ENCODE measurements at places on chromosomes 16 and 17.

GRCh38 chr16:48479329-48479728 is 94.1 kb upstream of the SIAH1 start:
- DNase-seq = peak; percentile 47

DNA sequence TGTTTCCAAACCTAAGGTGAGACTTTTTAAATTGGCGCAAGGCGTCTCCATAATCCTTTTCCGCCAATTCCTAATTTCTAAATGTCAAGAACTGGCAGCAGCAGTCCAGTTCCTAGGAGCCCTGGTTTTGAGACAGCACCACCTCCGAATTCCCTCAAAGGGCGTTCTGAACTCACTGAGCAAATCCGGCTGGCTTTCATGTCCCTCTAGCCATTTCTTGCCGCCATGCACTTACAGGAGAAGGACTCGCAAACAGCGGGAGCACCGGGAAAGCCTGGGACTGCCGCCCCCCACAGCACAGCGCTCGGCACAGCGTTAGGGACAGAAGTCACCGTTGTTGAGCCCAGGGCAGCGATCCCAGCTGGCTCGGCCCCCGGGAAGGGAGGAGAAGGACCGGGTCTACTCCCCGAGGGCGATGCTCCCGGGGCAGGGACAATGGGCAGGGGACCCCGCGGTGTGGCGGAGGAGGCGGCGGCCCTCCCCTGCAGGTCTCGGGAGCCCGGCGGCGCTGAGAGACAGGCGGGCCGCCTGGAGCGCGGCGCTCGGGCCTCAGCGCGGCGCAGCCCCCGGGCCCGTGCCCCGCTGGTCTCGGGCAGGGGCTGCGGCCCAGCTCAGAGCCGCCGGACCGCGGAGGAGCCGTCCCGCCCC is 545 bp downstream of the ARHGAP17 start:
- peak; percentile 57 for DNase-seq

- no peak for DNase-seq
Observed at GRCh38 chr16:59204589-59204988, 470.5 kb upstream of the GOT2 start.

- DNase-seq = no peak
Observed at GRCh38 chr16:55668340-55669281, 12.8 kb downstream of the SLC6A2 start.

GRCh38 chr16:21704733-21705132 is 41.0 kb downstream of the OTOA start:
- no peak for DNase-seq

- no peak for DNase-seq
Observed at GRCh38 chr16:67987460-67988160, 7.3 kb upstream of the DPEP3 start.

GRCh38 chr17:69402052-69402451 is 12.4 kb upstream of the MAP2K6 start:
- no peak for DNase-seq

GRCh38 chr16:2912330-2913199 is 834 bp downstream of the FLYWCH1 start:
- no peak for DNase-seq

GRCh38 chr16:81707411-81708265 is 71.5 kb upstream of the PLCG2 start:
- DNase-seq = no peak

DNA sequence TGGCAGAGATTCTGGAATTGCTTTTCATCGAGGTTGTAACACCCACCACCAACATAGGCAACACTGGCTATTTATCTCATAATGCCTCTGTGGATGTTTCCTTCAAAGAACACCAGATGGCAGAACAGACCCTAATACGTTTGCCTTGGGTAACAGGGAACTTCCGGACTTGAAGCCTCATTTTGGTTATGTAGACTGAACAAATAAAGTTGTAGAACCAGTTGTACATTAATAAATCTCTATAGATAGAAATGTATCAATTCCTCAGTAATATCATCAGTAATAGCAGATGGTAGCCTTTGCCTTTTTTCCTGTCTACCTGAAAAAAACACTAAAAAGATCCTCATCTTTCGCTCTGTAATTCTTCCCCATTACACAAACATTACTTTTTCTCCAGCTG is 25.9 kb upstream of the APOH start:
- DNase-seq = peak; percentile 38

DNA sequence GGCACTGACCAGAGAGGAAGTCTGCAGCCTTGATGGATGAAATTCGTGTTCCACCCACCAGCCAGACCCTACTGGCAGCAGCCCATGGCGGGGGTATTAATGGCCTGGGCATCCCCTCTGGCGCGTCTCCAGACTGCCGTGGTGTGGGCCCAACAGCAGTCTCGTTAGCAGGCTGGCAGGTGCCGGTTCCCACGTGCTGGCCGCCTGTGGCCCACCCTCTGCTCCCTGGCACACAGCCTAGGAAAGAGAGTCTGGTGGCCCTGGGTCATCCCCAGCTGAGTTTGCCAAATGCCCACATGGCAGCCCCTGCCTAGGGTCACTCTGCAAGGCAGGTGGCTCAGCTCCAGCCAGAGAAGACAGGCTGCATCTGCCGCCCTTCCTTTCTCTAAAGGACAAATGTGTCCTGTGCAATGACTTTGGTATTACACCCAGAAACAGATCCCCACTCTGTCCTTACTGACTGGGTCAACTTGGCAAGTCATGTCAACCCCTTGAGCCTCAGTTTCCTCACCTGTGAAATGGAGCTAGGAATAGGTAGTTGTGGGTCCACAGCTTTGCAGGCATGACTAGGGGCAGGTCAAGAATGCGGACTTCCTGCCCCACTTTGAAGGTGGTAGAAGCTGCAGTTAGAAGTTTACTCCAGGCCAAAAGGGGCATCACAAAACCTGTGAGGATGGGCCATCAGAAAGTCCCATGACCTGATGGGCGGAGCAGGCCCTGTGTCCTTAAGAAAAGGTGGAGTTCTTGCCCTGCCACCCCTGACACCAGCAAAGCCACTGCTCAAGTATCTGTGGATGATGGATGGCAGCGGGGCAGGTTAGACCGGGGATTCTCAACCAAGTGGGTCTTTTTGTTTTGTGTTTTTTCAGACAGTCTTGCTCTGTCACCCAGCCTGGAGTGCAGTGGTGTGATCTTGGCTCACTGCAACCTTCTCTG is 76.6 kb downstream of the ABCC6 start:
- no peak for DNase-seq

DNA sequence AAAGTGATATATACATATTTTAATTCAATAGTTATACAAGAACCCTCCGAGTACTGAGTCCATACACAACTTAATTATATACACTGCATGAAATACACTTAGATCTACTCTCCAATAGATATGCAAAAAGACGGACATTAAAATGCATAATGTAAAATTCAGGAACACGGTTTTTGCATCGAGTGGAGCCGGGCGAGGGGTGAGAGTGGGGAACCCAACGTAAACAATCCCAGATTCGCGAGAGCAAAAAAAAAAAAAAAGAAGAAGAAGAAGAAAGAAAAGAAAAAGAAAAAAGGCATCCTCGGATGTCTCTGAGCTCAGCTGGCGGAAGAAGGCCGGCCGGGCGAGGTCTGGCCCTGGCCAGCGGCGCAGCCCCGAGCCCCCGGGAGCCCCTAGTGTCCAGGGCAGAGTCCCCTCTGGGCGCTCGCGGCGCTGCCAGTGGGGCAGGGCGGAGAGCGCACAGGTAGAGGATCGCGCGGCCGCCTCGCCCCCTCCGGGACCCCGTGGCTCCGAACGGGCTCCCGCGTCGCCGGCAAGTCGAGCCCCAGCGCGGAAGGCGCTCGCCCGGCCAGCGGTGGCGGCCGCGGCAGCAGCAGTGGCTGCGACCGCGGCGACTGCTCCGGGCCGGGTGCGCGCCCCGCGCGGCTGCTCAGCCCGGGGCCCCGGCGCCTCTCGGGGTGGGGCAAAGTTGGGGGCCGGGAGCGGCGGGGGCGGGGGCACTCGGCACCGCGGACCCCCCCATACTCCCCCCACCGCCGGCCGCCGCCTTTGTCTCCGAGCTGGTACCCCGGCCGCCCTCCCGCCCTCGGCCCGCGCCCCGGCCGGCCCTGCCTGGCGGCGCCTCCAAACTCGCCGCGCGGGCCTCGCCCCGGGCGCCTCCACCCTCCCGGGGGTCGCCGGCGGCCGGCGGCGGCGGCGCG is 9.6 kb upstream of the ZFHX3 start:
- no peak for DNase-seq

- no peak for DNase-seq
Observed at GRCh38 chr17:41071606-41072360, 6.1 kb upstream of the KRTAP2-4 start.

DNA sequence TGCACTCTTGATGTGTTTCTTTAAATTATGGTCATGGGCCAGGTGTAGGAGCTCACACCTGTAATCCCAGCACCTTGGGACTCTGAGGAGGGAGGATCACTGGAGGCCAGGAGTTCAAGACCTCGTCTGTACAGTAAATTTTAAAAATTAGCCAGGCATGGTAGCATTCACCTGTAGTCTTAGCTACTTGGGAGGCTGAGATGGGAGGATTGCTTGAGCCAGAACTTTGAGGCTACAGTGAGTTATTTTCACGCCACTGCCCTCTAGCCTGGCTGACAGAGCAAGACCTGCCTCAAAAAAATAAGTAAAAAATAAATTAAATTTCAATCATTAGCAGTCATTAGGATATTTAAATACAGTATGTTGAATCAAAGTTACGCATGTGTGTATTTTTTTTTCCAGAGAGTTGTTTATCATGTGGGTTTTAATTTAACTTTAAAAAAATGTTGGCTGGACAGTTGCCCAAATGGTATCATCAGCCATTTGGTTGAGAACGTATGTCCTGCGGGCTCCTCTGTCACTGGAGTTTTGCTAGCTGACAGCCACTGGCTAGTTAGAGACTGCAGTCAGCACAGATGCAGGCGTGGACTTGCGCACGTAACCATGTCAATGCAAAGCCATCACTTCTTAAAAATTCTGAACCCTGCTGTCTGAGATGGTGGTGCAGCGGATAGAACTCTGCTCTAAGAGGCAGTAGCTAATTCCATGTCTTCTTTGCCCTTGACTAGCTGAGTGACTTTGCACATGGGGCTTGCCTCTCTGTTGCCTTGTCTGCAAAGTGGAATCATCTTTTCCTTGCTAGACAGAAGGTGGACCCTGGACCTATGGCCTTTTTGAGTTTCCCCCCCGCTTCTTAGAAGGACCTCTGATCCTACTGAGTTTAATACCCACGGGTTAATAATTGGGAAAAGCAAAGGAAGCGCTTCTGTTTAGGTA is 40.0 kb downstream of the MAPT start:
- no peak for DNase-seq

DNA sequence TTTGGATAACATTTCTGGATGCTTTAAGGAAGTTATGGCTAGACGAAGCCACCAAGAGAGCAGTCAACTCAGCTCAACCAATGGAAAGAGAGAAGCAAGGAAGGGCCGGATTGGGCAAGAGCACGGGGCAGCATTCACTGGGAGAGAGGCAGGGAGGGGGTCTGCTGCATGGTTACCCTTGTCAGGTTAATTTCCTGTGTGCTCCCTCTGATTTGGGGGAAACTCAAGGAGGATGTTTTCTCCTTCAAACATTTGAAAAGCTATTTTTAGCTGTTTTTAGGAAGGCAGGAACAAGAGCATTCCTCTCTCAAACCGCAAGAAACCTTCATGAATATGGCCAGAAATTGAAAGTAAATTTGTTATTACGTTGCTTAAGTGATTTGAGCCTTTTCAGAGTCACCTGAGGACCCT is 118.5 kb upstream of the ZFHX3 start:
- DNase-seq = no peak

GRCh38 chr17:14302431-14303099 is 1.7 kb downstream of the HS3ST3B1 start:
- peak; percentile 76 for DNase-seq

DNA sequence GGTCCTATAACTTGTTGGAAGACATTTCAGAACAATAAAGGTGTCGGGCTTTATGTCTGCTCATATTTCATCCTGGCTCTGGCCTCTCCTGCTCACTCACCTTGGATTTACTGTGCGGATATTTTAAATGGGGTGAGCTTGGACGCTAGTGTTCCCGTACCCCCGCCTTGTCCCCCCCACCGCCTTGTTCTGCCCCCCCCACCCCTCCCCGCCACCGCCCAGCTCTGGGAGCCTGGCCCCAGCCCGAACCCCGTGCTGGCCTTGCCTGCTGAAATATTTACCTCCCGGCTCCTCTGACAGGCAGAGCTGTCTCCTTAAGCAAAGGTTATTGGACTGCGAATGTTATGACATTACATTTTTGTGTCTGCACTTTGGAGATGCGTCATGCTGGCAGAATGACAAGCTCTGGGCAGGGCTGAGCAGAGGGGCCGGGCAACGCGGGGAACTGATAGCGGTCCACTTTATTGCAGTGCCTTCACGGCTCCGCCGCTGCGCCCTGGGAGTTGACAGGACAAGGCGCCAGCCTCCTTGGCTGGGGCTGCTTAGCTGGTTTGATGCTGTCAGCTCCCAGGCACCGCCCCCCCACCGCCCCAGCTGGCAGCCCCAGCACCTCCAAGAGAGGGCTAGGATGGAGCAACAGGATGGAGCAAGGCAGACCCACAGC is 222.5 kb upstream of the GSE1 start:
- no peak for DNase-seq

- no peak for DNase-seq
Observed at GRCh38 chr17:66445229-66445628, 142.8 kb downstream of the PRKCA start.
